ENCODE measurements at places on chromosomes 1 and 21. TPM values are rescaled to one million over a fixed set of nuclear protein-coding genes. Genes with fewer than 3 reads are reported as not detected.
A peak's percentile ranks its signal among the peaks of the same experiment; 100 is the strongest.

DNA sequence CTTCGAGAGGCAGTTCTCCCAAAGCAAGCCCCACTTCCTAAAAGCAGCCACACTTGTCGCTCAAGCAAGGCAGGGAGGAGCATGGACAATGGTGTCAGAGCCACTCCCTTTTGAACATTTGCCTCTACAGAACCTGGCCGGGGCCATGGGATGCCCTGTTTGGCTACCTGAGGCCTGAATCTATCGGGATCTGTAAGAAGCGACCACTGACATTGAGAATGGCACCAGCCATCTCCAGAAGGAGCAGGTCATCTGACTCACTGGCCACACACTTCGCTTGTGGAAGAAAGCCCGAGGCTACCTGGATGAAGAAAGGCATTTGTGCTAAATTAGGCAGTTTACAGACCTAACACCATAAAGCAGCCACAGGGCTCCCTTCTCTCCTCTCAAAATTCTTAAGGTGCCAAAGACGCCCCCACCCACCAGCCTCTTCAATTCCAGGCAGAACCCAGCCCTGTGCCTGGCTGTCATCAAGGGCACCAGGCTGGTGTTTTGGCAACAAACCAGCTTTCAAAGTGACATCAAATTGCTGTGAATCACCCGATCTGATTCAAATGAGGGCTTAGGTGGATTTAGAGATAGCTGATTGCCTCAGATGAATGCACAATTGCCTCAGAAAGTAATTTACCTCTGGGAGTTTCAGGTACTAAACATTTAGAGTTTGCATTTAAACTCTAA, 104.8 kb downstream of the ETS2 start:
- H3K36me3 ChIP-seq: no peaks in the 10 kb centered on the region
- H3K4me1 ChIP-seq: peaks cover 3% of the 10 kb centered on the region
- peaks cover 5% of the 10 kb centered on the region for H3K27me3 ChIP-seq
- no peak overlapping the region for H3K4me3 ChIP-seq

HCRTR1 gene
- total RNA-seq: 0.35 TPM

DNA sequence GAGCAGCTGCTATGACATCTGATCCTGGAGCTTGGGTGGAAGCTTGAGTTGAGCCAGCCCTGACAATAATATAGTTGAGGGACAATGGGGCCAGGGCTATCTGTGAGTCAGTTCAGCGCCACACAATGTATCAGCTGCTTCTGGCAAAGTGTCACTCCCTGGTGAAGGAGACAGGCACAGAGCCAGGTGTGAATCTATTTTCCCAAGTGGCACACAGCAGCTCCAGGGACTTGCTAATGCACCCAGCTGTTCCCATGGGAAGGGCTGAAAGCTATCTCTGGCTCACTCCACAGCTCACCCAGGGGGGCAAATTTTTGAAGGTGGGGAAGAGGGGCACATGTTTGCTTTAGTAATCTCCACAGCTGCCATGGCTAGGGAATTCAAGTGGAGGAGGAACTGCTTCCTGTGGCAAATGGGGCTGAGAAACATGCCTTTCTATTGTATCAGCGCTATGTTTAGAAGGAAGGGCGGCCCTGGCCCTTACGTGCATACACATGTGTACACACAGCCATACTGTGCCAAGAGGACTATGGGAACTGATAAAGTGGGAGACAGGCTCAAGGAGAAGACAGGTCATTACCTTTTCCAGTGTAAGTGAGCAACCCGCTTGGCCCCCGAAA, 2.2 kb downstream of the CYB5R1 start:
- no peak for DNase-seq
- H3K36me3 ChIP-seq: 0 out of 2 replicates have a peak, but pooled peaks cover 2% of the 10 kb centered on the region
- H3K27me3 ChIP-seq: no peaks in the 10 kb centered on the region
- no peak overlapping the region for H3K4me3 ChIP-seq

DNA sequence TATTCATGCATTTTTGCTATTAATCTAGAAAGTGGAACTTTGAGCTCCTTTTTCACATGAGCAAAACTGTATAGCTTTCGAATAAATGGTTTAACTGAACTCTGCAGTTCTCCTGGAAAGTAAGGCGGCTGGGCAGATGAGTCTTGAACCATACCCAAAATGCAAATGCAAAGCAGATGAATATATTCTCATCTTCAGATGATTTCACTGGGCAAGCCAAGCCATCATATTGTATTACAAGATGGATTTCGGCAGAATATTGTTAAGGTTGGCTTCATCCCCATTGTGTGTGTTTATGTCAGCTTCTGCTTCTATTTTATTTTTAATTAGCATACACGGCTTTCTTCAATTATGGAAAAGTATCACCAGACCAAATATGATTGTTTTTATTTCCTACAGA, 209.6 kb downstream of the GREM2 start:
- H3K27me3 ChIP-seq: no peaks in the 10 kb centered on the region
- H3K36me3 ChIP-seq: no peaks in the 10 kb centered on the region
- no peak overlapping the region for H3K27ac ChIP-seq
- no peak for DNase-seq

DNA sequence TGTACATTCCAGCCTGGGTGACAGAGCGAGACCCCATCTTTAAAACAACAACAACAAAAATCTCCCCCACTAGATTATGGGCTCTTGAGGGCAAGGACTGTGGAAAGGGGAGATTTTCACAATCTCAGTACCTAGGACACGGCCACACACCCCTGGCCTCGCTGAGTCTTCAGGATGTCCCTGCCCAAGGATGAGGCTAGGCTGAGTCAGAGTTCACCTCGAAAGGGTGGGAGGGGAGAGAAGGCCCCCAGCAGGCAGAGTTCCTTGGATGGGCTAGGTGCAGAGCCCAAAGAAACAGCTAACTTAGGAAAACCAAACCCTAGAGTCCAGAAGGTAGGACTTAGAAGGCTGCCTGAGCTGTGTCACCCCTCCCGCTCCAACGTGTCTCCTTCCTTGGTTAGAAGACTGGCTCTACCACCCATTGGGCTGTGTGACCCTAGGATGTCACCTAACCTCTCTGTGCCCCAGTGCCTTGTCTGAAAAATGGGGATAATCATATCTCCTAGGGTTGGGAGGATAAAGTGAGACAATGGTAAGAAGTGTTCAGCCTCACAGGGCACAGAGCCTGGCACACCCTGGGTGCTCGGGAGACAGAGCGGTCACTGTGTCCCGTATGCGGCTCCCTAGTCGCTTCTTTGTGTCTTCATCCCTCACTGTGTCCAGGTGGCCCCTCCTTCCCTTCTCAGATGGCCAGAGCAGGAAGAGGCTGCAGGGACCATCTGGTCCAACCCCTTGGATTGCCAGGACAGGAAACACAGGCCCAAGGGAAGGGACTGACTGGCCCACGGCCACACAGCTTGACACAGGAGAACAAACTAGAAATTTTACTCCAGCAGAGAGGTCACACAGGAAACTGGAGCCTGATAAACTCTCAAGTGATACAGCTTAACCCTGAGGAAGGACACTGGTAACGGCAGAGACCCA, 11.2 kb downstream of the TRIM62 start:
- H3K36me3 ChIP-seq: no peaks in the 10 kb centered on the region
- no peak overlapping the region for H3K4me3 ChIP-seq
- H3K27ac ChIP-seq: no peak overlapping the region
- peaks cover 9% of the 10 kb centered on the region for H3K4me1 ChIP-seq

GRCh38 chr1:212283741-212284140, 1.5 kb upstream of the PPP2R5A start:
- peak overlapping the region; percentile 86 for H3K4me3 ChIP-seq
- no peaks in the 10 kb centered on the region for H3K27me3 ChIP-seq
- no peaks in the 10 kb centered on the region for H3K36me3 ChIP-seq
- DNase-seq: no peak
- H3K4me1 ChIP-seq: peaks cover 4% of the 10 kb centered on the region

- H3K27me3 ChIP-seq: no peaks in the 10 kb centered on the region
- no peaks in the 10 kb centered on the region for H3K4me1 ChIP-seq
- no peaks in the 10 kb centered on the region for H3K36me3 ChIP-seq
- no peak overlapping the region for H3K4me3 ChIP-seq
- no peak for DNase-seq
Measured at GRCh38 chr21:20424943-20425342, 573.3 kb upstream of the NCAM2 start.

DNA sequence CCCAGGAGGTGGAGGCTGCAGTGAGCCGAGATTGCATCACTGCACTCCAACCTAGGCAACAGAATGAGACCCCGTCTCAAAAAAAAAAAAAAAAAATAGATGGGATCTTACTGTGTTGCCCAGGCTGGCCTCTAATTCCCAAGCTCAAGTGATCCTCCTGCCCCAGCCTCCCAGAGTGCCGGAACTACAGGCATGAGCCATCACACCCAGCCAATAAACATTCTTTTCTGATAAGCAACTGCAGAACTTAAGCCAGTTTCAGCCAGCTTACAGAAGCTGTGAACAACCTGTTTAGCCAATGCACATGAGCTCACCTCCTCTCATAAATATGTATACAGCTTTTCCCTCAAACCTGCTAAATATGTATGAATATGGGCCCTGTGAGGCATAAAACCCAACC, 3.1 kb upstream of the MIIP start:
- H3K36me3 ChIP-seq: peaks cover 18% of the 10 kb centered on the region
- no peak overlapping the region for H3K27ac ChIP-seq
- no peaks in the 10 kb centered on the region for H3K27me3 ChIP-seq
- H3K4me3 ChIP-seq: no peak overlapping the region
- DNase-seq: no peak
- peaks cover 7% of the 10 kb centered on the region for H3K4me1 ChIP-seq

SYT14 gene
- total RNA-seq: 16.7 TPM

DNA sequence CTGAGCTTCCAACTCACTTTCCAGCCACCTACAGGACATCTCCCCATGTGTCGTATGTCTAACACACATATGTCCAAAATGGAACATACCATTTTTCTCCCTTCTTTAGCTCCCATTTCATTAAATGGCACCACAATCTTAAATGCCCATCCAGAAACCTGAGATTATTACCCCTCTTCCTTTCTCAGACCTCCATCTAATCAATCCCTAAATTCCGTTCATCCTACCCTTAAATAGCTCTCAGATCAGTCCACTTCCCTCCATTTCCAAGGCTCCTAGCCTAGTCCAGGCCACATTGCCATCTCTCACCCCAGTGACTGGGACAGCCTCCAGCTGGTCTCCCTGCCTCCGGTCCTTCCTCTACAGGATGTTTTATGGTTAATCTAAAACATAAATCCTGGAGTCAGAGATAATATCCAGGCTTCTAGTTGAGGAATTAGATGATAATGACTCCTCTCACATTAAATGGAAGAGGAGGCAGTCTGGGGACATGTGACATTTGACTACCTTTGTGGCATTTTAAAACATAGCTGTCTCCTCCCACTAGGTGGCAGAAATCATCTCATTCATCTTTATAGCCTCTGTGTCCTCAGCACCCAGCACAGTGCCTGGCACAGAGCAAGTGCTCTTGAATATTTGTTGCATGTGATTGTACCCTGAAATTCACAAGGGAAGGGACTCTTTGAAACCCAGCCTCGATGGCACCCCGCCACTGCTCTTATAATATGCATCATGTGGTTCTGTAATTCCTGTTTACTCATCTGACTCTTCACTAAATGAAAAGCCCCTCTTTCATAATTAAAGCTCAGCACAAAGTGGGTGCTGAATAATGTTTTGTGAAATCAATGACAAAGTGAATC, 102.3 kb downstream of the TMEM53 start:
- no peak overlapping the region for H3K27ac ChIP-seq
- no peaks in the 10 kb centered on the region for H3K36me3 ChIP-seq
- H3K4me1 ChIP-seq: peaks cover 6% of the 10 kb centered on the region
- DNase-seq: no peak
- no peaks in the 10 kb centered on the region for H3K27me3 ChIP-seq

GRCh38 chr1:40383095-40383487, 9.6 kb downstream of the SMAP2 start:
- DNase-seq: no peak
- 0 out of 2 replicates have a peak, but pooled peaks cover 2% of the 10 kb centered on the region for H3K4me1 ChIP-seq
- no peak overlapping the region for H3K4me3 ChIP-seq

- H3K4me1 ChIP-seq: 0 out of 2 replicates have a peak, but pooled peaks cover 4% of the 10 kb centered on the region
- no peak overlapping the region for H3K27ac ChIP-seq
- no peak overlapping the region for H3K4me3 ChIP-seq
Measured at GRCh38 chr1:67350783-67351182, 43.1 kb downstream of the IL12RB2 start.

GPR153 gene
- 6.1 TPM for total RNA-seq

GRCh38 chr1:230295367-230295766, 130.8 kb downstream of the PGBD5 start:
- no peak overlapping the region for H3K4me3 ChIP-seq
- peaks cover 6% of the 10 kb centered on the region for H3K27me3 ChIP-seq
- peaks cover 7% of the 10 kb centered on the region for H3K4me1 ChIP-seq
- H3K27ac ChIP-seq: no peak overlapping the region
- no peaks in the 10 kb centered on the region for H3K36me3 ChIP-seq
- DNase-seq: no peak

GRCh38 chr1:64497088-64497883, 27.4 kb downstream of the CACHD1 start:
- DNase-seq: no peak
- H3K27ac ChIP-seq: peak overlapping the region; percentile 74
- no peaks in the 10 kb centered on the region for H3K27me3 ChIP-seq

GRCh38 chr1:58031416-58031815, 515.1 kb downstream of the OMA1 start:
- no peak overlapping the region for H3K4me3 ChIP-seq
- peak overlapping the region; percentile 61 for H3K27ac ChIP-seq
- H3K27me3 ChIP-seq: no peaks in the 10 kb centered on the region
- peak; percentile 64 for DNase-seq
- no peaks in the 10 kb centered on the region for H3K36me3 ChIP-seq

GRCh38 chr1:18924221-18924691, 21.9 kb upstream of the ALDH4A1 start:
- H3K27ac ChIP-seq: no peak overlapping the region
- no peaks in the 10 kb centered on the region for H3K36me3 ChIP-seq
- no peak overlapping the region for H3K4me3 ChIP-seq
- DNase-seq: no peak
- H3K4me1 ChIP-seq: no peaks in the 10 kb centered on the region
- H3K27me3 ChIP-seq: no peaks in the 10 kb centered on the region

LCE3E gene
- not detected for total RNA-seq

SMCP gene
- total RNA-seq: not detected

F3 gene
- 8.6 TPM for total RNA-seq

DNA sequence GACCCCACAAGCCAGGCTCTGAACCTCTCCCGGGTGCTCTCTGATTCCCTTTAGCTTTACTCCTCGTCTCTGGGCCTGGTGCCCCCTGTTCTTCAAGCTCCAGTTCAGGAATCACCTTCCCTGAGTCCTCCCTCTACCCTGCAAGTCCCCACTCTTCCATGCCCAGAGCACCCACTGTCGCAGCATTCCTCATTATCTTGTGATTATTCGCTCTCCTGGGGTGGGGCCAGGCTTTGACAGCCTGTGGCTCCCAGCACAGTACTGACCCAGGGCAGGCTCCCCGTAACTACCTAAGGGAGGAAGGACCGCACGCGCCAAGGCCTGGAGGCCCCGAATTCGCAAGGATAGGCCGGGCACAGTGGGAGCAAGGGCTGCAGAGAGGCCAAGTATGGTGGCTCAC, 734 bp upstream of the C1orf210 start:
- no peak for DNase-seq
- peaks cover 10% of the 10 kb centered on the region for H3K4me1 ChIP-seq
- no peaks in the 10 kb centered on the region for H3K27me3 ChIP-seq
- no peak overlapping the region for H3K4me3 ChIP-seq
- H3K36me3 ChIP-seq: no peaks in the 10 kb centered on the region

NRIP1 gene
- 9.3 TPM for total RNA-seq
